Left lung (tissue), 14 donors: ENCODE measurements at places on chromosomes 6 and 20. TPM values are rescaled to one million over a fixed set of nuclear protein-coding genes. Genes with fewer than 3 reads are reported as not detected.

DNA sequence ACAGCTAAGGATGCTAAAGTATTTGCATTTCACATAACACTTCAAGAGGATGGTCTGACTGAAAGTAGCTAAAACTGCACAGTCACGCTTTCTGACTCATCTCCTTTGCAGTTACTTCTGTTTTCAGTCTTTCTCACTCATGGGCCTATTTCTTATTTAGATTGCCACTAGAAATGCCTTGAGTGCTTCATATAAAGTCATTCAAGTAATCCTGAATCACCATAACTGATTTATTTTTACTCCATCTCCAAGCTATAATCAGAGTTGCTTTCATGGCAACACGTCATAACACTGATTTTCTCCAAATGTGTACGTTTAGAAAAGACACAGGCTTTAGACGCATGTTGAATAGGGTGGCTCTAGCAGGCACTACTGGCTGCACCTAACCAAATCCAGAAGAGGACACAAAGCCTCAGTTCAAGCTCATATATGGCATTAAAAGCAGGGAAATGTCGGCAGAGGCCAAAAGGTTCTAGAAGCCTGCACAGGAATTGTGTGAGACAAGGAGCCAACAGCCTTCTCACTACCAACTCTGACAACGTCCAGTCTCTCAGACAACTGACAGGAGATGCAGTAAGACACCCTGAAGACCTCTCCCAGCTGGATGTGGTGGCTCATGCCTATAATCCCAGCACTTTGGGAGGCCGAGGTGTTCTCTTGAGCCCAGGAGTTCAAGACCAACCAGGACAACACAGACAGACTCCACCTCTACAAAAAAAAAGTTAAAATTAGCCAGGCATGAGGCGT lies 64.1 kb upstream of the BEND6 start:
- H3K4me3 ChIP-seq = no peak overlapping the region
- H3K27me3 ChIP-seq = no peaks in the 10 kb centered on the region
- no peaks in the 10 kb centered on the region for H3K4me1 ChIP-seq
- peak overlapping the region; percentile 5 for H3K27ac ChIP-seq
- H3K36me3 ChIP-seq = no peaks in the 10 kb centered on the region
- no peak for DNase-seq

GRCh38 chr6:161536224-161536630 lies 262.4 kb upstream of the AGPAT4 start:
- H3K4me1 ChIP-seq = no peaks in the 10 kb centered on the region
- DNase-seq = no peak
- H3K36me3 ChIP-seq = no peaks in the 10 kb centered on the region
- H3K4me3 ChIP-seq = no peak overlapping the region
- no peak overlapping the region for H3K27ac ChIP-seq

DNA sequence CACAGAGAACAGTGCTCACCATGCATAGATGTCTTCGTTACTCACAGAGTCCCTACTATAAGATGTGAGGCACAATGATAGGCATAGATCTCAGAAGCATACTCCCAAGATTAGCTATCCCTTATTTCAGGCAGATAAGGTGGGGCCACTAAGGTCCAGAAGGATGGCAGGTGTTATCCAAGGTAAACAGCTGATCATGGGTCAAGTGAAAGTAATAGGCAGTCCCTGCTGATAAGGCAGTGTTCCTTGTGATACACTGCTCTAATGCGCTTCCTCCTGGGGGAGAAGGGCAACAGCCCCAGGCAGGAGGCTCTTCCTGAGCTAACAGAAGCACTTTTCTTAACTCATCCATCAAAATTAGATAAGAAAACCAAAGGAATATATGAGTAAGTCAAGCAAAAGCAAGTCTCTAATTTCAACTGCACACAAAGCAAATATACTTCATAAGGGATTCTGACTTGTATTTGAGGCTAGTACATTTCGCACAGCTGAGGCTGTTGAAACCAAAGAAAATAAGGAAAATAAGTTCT lies 42.2 kb downstream of the METTL24 start:
- no peak for DNase-seq
- no peaks in the 10 kb centered on the region for H3K36me3 ChIP-seq
- H3K4me1 ChIP-seq = no peaks in the 10 kb centered on the region
- no peaks in the 10 kb centered on the region for H3K27me3 ChIP-seq
- H3K4me3 ChIP-seq = no peak overlapping the region
- H3K27ac ChIP-seq = no peak overlapping the region

- no peak overlapping the region for H3K27ac ChIP-seq
- no peaks in the 10 kb centered on the region for H3K27me3 ChIP-seq
- DNase-seq = no peak
- no peaks in the 10 kb centered on the region for H3K36me3 ChIP-seq
- H3K4me1 ChIP-seq = no peaks in the 10 kb centered on the region
Measured at GRCh38 chr6:109052852-109053251, 41.8 kb downstream of the SESN1 start.

DNA sequence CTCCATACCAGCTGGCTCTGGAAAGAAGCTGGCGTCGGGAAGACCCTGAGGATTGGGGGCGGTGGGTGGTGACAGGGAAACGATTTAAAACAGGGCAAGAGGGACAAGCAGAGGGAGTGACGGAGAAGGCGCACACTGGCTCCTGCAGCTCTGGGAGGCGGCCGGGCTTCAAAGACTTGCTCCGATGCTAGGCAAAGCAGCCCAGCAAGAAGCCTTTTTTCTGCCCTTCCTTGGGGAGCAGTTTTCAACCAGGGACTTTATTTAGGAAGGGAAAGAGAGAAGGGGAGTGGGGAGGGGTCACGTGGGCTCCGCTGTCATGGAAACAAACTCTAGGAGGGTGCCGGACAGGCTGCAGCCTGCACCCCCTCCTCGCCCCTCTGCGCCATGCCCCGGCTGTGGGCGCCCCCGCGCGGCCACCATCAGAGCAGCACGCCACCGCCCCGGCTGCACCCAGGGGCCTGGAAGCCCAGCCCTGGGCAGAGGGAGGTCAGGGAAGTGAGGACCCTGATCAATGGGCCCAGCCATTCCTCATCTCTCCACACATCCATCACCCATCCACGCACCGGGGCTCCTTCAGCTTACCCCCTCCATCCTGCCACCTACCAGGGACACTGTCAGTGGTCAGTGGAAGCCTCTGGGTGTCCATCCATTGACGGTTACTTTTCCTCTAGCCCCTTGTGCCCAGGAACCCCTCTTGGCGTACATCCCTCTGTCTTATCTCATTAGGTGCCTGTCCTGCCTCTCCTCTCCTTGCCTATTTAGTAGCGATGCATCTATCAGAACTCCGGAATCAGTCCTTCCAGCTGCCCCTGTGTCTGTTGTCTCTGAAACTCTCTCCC lies 66.6 kb upstream of the CCDC167 start:
- peaks cover 21% of the 10 kb centered on the region for H3K27me3 ChIP-seq
- no peak for DNase-seq
- H3K4me3 ChIP-seq = no peak overlapping the region
- no peaks in the 10 kb centered on the region for H3K36me3 ChIP-seq
- peaks cover 4% of the 10 kb centered on the region for H3K4me1 ChIP-seq

CNKSR3 gene
- total RNA-seq = 10.5 TPM

CDSN gene
- total RNA-seq = 0.61 TPM

VGLL2 gene
- not detected for total RNA-seq

THEMIS gene
- total RNA-seq = 0.38 TPM

DNA sequence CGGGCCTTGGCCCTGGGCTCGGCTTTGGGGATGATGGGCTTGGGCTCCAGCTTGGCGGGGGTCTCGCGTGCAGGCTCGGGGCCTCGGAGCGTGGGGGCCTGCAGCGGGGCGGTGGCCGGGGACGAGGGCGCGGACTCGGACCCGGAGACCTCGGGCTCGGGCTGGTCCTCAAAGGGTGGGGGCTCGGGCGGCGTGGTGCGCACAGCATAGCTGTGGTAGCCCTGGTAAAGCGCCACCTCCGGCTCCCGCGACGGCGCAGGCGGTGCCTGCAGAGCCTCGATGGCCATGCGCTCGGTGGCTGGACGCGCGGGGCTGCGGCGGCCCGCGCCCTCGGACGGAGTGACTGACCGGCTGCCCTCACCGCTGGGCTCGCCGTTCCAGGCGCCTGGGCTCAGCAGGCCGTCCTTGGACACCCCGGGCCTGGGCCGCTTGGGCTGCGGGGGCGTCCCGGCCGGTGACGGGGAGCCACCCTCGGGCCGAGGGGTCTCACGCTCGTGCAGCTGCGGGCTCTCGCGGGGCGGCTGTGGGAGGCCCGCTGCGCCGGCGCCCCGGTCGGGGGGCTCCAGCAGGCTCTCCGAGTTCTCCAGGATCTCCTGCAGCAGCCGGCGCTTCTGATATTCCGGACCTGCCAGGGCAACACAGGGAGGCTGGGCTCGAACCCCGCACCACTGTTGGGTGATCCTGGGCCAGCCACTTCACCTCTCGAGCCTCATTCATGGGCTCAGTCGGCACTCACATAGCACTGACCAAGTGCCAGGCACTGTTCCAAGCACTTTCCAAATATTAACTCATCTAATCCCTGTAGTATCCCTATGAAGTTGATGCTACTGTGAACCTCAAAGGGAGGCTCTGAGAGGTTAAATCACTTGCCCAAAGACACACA lies 71.0 kb downstream of the JPH2 start:
- no peaks in the 10 kb centered on the region for H3K4me1 ChIP-seq
- no peak for DNase-seq
- no peak overlapping the region for H3K4me3 ChIP-seq
- peaks cover 46% of the 10 kb centered on the region for H3K27me3 ChIP-seq
- H3K36me3 ChIP-seq = no peaks in the 10 kb centered on the region
